ENCODE measurements at places on chromosomes 7 and 10.
A peak's percentile ranks its signal among the peaks of the same experiment; 100 is the strongest.

GRCh38 chr10:22832066-22832602 is 95.7 kb upstream of the ARMC3 start:
- no peak for DNase-seq

GRCh38 chr7:120939345-120939744 is 11.2 kb upstream of the ING3 start:
- no peak for DNase-seq

DNA sequence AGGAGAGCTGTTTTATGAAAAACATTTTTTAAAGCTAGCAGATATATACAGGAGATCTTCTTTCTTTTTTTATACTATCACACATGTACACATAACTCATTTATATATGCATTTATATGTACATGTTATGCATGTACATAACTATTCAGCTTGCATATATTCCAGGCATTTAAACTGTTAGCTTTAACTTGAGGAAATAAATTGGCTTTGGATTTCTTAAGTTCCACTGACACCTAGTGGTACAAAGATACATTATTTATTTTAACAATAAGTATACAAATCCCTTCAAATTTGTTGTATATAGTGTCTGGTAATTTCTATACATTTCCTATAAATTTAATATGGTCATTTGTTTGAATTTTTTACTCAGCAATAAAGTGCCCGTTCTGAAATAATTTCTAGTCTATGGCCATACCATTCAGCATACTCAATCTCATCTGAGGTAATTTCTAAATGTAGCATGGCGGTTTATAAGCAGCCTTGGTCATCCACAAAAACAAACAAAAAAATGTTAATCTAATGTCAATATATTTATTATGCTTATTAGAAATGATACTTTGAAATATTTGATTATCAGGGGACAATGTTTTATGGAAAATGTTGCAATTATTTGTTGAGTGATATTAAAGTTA is 11.6 kb downstream of the ZDHHC6 start:
- DNase-seq = peak; percentile 64

- DNase-seq = no peak
Measured at GRCh38 chr10:5553400-5554170, 28.8 kb downstream of the CALML3 start.

DNA sequence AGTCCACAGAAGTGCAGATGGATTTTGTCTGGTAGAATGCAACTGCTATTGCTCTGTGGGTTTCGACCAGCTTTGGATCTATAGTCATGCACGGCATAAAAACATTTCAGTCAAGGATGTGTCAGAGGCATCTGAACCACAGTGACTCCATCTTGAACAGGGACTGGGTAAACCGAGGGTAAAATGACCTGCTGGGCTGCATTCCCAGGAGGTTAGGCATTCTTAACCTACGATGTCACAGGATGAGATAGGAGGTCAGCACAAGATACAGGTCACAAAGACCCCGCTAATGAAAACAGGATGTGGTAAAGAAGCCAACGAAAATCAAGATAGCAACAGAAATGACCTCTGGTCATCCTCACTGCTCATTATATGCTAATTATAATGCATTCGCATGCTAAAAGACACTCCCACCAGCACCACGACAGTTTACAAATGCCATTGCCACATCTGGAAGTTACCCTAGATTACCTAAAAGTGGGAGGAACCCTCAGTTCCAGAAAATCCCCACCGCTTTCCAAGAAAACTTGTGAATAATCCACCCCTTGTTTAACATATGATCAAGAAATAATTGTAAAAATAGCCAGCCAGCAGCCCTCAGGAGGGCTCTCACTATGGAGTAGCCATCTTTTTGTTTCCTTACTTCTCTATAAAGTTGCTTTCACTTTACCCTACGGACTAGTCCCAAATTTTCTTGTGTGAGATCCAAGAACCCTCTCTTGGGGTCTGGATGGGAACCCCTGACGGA is 50.7 kb upstream of the CPXM2 start:
- no peak for DNase-seq

- DNase-seq = no peak
Measured at GRCh38 chr7:107690611-107691010, 30.0 kb downstream of the SLC26A4 start.

- no peak for DNase-seq
Measured at GRCh38 chr10:90420637-90421318, 437.1 kb downstream of the HTR7 start.

GRCh38 chr7:100159099-100159623 is 638 bp upstream of the TRAPPC14 start:
- no peak for DNase-seq

DNA sequence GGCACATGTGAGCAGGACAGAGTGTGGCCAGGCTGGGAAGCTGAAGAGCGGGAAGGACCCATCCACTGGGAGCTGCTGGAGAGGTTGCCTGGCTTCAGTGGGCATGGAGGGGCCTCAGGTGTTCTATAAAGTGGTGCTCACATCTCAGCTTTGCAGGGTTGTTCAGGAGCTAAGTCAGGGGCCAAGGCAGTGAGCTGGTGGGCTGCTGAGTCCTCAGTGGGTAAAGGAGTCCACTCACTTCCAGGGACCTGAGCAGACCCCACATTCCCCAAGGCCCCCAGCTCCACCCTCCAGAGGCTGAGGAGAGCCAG is 28.8 kb upstream of the C10orf53 start:
- no peak for DNase-seq

- no peak for DNase-seq
Measured at GRCh38 chr10:31977440-31978155, 49.0 kb upstream of the ARHGAP12 start.

All from ACHN (cell line).